ENCODE measurements at places on chromosomes 2 and 18.

DNA sequence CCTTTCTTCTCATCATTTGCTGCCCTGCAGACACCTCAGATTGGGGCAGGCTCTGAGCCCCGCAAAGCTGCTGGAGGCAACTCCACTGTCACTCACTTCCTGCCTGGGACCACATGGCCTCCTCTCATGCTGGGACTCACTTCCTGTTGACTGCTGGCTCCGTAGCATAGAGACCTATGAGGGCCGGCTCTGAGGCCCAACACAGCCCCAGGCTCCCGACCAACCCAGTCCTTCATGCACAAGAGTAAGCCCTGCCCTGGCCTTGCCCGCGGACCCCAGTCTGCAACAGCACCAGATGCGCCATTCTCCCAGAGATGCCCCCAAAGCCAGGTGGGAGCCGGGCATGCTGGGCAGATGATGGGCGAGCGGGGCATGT lies 55.7 kb downstream of the DNMT3A start:
- peak; percentile 35 for DNase-seq

DNA sequence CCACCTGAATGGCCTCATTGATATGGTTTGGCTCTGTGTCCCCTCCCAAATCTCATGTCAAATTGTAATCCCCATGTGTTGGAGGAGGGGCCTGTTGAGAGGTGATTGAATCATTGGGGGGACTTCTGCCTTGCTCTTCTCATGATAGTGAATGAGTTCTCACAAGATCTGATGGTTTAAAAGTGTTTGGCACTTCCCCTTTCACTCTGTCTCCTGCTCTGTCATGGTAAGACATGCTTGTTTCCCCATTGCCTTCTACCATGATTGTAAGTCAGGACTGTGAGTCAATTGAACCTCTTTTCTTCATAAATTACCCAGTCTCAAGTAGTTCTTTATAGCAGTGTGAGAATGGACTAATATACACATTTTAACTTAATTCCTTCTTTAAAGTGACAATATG lies 146.8 kb upstream of the KCNJ3 start:
- no peak for DNase-seq

DNA sequence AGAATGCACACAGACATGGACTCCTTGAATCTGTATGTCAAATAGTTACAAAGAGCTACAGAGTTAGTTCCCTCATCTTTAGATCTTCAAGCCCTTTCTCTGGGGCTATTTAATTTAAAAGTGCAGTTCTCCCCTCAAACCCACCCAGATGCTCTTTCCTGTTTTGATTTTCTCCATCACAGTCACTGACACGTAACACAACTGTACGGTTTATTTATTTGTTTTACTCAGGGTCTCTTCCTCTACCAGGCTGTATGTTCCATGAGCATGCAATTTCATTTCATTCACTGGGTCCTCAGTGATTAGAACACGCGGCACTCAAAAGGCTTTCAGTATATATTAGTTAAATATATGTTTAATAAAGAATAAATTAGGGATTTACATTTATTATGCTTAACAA lies 94.7 kb downstream of the DOCK10 start:
- no peak for DNase-seq

DNA sequence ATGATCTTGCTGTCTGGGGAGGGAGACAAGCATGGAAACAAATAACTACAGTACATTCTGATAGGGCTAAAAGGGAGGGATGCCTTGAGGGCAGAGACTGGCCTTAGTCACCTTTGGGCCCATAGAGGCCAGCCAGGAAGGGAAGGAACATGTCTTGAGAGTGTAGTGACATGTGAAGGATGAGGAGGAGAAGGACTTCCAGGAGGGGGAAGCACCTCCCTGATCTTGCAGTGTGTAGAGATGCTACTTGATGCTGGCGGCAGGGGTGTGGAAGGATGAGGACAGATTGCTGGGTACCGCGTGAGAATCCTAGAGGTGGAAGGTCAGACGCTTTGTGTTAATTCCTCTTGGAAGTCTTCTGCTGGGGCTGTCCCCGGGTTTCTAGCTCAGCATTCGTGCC lies 13.1 kb downstream of the TET3 start:
- no peak for DNase-seq

DNA sequence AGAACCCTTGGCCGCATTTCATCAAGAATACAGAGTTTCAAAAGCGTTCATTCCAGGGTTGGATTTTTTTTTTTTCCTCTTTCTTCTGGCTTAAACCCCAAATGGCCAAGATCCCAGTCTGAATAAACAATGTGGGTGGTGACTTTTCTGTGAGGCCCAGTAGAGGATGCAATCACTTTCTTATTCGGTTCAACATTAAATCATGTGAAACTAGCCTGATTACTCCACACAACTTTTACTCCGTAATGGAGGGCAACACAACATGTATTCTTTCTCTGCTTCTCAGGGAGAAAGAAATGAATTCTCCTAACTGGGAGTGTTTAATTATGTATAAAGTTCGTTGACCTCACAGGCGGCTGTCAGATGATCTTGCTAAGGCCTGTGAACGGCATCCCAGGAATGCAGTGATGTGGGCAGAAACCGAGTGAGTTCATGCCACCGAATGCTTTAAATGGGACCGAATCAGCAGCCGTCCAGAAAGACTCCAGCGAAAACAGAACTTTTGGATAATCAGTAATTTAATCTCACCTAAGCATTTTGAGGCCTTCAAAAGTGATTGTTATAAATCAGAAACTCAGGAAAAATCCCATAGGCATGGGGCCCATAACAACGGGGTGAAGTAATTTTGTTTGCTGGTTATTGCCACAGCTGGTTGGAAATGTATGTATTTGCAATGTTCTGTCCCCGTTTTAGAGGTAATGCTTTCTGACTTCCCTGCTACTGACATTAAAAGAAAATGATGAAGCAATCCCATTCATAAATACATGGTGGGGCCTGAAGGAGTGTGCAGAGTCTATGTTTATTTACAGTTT lies 81.5 kb downstream of the BCL2 start:
- DNase-seq = no peak

- DNase-seq = no peak
Observed at GRCh38 chr2:210562502-210563080, 6.2 kb downstream of the CPS1 start.

DNA sequence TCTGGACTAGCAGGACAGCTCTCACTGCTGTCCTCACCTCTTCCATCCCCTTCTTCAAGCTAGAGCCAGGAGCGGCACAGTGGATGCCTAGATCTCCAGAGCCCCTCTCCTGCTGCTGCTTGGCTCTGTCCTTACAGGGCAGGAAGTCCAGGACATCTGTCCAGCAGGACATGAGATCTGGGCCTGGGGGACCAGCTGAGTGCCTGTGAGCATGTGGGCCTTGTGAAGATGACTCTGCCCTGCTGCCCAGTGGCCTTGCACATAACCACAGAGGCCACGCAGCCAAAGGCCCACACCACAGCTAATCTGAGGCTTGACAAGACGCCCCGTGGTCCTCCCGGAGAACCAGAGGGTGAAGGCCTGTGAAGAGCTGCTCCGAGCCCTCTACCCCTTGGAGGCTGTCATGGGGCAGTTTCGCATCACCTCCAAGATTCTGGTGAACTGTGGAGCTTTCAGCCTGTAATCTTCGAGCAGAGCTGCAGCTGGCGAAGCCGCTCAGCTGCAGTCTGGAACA lies 516.7 kb upstream of the HS6ST1 start:
- DNase-seq = no peak

DNA sequence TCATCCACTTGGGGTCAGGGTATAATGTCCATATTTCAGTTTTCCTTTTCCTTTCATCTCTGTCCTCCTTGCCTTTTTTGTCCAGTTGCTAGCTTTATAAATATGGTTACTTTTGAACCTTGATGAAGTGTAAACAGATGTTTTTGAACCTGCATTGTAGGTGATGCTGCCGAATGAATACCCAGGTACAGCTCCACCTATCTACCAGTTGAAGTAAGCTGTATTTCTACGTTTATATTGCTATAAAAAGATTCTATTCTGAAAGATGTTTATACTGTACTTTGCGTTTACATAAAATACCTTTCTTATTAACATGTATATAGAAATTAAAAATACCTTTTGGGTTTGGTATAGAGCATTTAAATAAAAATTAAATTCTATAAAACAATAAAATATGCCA lies 2.2 kb downstream of the IMPACT start:
- DNase-seq = no peak

DNA sequence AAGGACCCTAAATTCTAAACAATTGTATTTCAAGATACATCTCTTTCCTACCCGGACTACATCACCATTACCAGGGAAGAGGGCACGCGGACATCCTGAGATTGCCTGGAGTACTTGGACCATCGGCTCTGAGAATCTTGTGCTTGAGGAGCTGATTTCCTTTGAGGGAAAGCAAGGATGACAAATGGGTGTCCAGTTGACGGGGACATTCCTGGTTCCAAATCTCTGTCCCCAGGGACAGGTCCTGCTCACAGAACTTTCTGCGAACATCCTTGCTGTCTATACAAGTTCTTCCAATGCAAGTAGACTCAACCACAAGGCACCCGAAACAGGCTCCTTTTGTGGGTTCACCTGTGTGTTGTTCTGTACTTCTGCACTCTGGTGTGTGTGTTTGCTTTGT lies 289.5 kb upstream of the MYT1L start:
- no peak for DNase-seq

DNA sequence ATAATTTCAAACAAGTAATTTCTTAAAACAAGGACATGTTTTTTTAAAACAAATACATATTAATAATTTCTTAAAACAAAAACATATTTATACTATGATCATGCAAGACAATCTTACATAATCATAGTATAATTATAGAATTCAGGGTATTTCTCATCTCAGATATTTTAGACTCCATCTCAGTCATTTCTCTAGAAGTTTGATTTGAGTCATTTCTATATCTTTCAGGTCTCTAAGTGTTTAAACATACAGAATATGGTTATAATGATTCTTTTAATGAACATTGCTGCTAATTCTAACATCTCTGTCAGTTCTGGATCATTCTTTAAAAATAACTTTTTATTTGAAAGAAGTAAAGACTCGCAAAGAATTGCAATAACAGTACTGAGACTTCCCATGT lies 154.2 kb upstream of the KYNU start:
- no peak for DNase-seq

DNA sequence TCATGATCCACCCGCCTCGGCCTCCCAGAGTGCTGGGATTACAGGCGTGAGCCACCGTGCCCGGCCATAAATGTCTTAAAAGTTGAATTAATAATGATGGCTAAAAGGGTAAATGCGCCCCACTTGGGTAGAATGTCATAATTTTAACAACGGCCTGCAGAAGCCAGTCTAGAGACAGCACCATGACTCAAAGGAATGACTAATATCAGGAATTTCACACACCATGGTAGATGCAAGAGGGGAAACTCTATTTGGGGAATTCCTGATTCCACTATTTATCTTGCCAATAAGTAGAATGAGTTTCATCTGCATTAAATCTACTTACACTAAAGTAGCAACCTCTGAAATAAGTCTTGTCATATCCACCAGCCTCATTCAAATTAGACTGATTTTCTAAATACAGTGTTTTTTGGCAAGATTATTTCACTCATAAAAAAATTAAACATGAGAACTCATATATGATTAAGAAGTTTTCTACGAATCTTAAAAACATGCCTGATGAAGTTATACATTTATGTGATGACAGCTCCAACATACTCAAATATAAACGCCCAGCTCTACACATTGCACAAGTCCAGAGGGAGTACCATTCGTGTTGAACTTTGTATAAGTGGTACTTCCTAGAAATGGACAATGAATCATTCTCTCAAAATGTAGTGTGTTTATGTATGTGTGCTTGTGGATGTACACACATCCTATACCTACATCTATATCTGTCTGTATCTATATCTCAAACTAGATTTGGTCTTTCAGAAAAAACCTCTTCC lies 309.7 kb downstream of the IRS1 start:
- no peak for DNase-seq

DNA sequence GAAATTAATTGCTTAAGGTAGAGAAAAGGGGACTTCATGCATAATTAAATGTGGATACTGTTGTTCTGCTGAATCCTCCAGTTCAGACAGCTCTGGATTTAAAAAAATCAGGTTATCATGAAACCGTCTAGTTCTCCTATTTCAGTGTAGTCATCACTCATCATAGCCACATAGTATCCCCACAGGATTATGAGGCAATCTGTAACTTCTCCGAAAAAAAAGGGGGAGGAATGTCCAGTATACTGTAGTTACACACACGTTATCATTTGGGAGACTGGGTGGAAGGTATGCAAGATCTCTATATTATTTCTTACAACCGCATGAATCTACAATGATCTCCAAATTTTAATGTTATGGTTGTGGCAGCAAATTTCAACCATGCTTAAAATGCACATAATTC lies 114.0 kb downstream of the HIBCH start:
- no peak for DNase-seq

- DNase-seq = no peak
Observed at GRCh38 chr2:200270732-200271131, 35.8 kb upstream of the SPATS2L start.

GRCh38 chr18:51943281-51943680 lies 396.7 kb upstream of the DCC start:
- DNase-seq = no peak

GRCh38 chr2:136122661-136123060 lies 4.7 kb upstream of the CXCR4 start:
- DNase-seq = no peak

- DNase-seq = no peak
Observed at GRCh38 chr2:41736105-41736567, 311.7 kb upstream of the PKDCC start.

GRCh38 chr18:12589448-12589847 lies 68.5 kb downstream of the SPIRE1 start:
- DNase-seq = no peak

DNA sequence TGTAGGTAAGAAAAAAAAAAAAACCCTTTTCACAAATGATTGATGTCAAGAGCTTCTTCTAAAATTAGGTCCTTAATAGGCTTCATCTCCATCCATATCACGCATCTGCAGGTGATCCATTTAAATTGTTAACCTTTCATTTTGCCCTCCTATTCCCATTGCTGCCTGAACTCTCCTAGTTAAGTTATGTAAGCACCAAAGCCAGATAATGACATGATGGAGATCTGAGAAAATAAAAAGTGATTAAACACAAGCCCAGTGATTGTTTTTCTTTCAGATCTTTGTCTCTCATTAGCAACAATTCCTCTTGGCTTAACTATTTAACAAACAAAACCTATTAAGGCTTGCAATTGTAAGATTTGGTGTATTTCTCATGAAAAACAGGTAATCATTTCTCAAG lies 20.0 kb downstream of the LANCL1 start:
- no peak for DNase-seq

DNA sequence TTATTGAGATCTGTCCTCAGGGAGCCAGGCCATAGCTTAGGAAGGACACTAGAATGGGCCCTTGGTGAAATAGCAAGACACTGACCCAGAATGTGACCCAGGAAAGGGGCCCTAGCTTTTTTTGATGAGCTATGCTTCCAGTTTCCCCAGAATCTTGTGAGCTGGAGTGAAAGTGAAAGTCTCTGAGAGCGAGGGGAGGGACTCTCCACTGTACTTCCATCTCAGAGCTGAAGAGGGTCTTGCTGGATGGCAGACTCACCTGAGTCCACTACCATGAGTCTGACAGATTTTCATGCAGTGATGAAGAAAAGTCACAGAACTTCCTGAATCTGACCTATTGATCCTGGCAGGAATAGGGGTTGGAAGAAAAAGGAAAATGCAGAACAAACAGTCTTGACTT lies 3.1 kb downstream of the ARHGAP25 start:
- DNase-seq = no peak

GRCh38 chr2:77372636-77373035 lies 149.5 kb downstream of the LRRTM4 start:
- DNase-seq = no peak
